ENCODE measurements at places on chromosomes 1 and 21.
A peak's percentile ranks its signal among the peaks of the same experiment; 100 is the strongest.

DNA sequence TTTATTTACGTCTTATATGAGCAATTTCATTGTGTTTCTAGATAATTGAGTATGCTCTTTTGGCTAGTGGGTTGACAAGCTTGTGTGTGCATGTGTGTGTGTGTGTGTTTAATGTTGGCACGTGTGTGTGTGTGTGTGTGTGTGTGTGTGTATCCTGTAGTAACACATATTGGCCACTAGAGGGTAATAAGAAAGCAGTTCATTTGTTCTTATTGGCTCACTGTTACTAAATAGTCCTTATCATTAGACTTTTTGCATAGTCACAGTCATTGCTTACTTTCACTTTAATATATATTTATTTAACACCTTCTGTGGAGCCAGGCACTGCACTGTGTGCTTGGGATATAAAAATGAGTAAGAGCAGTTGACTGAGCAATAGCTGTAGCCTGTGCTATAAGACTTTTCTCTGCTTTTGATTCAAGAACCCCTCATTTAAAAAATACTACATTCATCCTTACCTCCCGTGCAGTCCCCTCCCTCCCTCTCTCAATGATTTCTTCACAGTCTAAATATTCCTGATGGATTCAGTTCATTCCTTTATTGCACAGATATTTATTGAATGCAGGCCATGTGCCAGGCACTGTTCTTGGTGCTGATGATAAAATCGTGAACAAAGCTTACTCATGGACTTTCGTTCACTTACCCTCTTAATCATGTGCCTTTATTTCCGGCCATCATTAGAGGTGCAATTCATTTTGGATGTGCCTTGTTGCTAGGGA lies 96.7 kb downstream of the DYRK1A start:
- DNase-seq = no peak

DNA sequence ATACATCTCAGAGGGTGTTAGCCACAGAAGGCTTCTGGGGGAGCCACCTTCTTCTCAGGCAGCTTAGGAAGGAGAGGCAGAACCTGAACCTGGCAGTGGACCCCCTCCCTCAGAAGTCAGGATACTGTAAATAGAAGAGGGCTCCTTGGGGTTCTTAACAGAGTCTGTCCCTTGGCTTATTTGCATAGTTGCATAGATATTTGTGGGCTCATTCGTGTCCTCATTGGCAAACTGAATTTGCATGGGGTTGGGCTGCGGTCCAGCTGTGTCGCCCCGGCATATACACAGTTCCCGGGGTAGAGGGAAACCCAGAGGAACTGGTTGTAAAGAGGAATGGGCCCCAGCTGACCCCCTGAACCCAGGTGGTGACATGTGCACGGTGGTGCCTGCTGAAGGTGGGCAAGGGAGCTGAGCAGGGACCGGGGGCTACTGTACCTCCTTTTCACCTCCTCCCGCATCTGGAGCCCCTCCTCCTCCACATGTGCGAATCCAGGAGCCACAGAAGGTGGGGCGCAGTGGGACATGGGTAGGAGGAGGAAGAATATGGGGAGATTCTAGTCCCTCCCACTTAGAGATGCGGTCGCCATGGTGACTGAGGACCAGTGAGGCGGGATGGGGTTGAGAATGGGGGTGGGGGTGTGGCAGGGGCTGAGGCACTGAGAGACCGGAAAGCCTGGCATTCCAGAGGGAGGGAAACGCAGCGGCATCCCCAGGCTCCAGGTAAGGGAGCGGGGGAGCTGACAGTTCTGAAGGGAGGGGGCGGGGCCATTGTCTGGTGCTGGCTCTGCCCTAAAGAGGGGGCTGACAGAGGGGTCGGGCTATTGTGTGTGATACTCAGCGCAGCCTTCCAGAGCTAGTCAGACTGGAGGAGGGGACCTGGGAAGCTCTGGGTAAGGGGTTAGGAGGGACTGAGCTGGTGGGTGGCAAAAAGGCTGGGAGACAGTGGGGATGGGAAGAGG lies 3.7 kb upstream of the SEMA4A start:
- no peak for DNase-seq

- no peak for DNase-seq
Observed at GRCh38 chr1:89815611-89816010, 5.2 kb upstream of the LRRC8D start.

GRCh38 chr21:43361127-43361492 lies 65.8 kb downstream of the SIK1 start:
- no peak for DNase-seq

- DNase-seq = no peak
Observed at GRCh38 chr21:46011267-46011967, 29.8 kb downstream of the COL6A1 start.

GRCh38 chr21:41545500-41546359 lies 37.8 kb upstream of the TMPRSS2 start:
- DNase-seq = no peak

GRCh38 chr1:66927528-66927927 lies 2.7 kb downstream of the MIER1 start:
- DNase-seq = no peak

DNA sequence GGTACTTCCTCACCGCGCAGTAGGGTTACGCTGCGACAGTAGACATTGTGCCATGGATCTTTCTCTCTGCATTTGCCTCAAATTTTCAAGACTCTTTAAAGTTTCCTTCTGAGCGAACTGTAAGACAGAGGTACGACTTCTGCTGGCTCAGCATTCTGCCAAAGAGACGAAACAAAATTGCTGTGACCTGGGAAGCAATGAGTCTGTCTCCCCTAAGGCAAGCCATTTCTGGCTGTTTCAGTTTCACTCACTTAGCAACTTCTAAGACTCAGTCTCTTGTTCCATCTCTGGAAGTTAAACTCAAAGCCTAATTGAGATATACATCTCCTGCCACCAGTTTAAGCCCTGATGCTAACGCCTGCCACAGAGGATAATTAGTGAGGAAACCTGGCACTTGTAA lies 510.9 kb upstream of the DAB1 start:
- DNase-seq = no peak

DNA sequence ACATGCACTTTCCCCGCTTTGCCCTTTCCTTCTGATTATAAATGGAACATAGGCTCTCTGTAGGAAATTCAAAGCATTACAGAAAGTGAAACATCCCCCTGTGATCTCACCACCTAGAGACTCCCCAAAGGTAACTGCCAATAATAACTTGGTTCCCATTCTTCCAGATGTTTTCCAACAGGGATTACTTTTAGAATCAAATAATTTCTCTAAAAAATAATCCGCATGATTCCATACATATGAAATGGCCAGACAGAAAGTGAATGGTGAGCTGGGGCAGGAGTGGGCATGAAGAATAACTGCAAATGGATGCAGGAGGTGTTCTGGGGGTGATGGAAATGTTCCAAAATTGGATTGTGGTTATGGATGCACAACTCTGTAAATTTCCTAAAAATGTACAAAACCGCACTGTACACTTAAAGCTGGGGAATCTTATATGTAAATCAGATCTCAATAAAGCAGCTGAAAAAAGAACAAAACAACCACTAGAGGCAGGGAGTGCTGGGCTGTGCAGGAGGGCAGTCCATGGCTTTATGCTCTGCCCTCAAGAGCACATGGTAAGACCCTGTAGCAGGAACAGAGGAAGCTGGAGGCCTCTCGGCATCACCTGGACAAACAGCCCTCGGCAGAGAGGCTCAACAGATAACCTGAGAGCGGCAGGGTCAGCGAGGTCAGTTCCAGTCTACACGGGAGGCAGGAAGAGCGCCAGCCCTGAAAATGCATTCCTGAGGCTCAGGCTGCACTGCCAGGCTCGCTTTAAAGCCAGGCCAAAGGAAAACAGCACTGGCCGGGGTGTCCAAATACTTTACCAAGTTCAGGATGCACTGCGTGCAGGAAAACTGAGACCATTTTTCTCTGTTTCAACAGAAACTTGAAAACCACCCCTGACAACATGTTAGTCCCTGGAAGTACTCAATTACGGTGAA lies 39.7 kb downstream of the CAPZB start:
- no peak for DNase-seq

DNA sequence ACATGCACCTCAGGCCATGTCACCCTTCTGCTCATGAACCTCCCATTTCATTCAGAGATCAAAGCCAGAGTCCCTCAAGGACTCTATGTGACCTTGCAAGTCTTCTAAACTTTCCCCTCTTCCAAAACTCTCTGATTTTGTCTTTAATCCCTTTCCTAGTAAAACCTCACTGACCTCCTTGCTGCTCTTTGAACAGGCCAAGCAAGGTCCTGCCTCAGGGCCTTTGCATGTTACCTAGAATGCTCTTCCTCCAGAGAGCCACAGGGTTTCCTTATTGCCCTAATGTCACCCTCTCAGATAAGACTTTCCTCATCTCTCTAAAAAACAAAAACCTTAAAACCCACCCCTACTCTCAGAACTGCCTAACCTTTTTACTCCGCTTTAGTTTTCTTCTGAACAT lies 26.6 kb downstream of the IL23R start:
- no peak for DNase-seq

- DNase-seq = no peak
Observed at GRCh38 chr1:53390261-53390660, 62.4 kb upstream of the LRP8 start.

DNA sequence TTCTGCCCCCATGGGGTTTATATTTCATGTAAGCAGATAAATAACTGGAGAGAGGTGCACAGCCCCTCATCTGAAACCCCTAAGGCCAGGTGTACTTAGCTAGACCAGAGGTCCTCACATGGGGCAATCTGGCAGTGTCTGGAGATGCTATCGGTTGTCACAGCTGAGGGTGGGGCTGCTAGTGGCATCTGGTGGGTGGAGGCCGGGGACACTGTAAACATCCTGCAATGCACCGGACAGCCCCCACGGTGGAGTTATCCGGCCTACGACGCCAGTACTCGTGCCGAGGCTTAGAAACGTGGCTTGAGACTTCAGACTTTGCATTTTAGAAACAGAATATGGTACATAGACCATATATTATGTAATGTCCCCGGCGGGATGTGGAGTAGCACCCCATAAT lies 186.5 kb upstream of the VAMP3 start:
- DNase-seq = no peak

DNA sequence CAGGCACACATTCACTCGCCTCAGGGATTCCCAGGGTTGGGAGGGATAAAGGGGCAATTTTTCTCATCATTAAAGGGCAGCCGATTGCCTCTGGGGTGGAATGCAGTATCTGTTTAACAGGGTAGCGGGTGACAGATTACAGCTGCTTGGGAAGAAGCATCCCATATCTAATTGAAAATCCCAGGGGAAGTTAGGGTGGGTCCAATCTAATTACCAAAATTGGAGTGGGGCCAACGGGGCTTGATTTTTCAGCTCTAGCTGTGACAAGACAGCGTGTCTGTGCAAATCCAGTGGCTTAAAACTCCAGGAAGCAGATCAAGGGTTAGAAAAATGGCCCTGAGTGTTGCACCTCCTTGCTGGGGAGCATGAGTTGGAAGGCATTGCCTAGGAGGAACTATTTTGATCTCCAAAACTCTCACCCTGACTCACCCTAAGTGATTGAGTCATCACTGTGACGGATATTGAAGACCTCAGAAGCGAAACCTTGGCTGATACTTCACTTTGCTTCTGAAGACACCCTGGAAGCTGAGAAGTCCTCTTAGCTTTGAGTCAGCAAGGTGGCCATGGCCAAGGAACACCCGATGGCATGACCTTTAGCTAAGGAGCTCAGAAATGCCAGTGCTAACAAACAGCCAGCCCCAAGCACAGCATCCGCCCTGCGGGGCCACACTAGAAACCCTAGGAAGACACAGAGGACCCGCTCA lies 46.0 kb downstream of the GRHL3 start:
- DNase-seq = peak; percentile 42

- DNase-seq = no peak
Observed at GRCh38 chr1:180358649-180359048, 128.6 kb downstream of the LHX4 start.

DNA sequence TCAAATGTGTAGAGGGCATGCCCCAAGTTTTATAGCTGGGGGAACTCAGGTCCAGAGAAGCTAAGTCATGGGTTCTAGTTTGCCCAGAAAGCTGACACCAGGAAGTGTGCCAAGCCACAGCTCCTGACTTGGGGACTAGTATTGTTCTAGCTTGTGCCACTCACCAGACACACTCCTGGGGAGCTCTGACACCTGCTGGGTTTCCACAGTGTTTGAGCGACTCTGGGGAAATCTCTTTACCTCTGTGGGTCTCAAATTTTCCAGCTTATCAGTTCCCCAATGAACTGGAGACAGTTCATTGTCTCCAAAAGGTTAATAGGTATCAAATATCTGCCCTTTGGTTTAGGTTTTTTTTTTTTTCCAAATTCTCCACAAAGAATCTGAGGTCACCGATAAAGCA lies 4.2 kb downstream of the KISS1 start:
- DNase-seq = no peak

DNA sequence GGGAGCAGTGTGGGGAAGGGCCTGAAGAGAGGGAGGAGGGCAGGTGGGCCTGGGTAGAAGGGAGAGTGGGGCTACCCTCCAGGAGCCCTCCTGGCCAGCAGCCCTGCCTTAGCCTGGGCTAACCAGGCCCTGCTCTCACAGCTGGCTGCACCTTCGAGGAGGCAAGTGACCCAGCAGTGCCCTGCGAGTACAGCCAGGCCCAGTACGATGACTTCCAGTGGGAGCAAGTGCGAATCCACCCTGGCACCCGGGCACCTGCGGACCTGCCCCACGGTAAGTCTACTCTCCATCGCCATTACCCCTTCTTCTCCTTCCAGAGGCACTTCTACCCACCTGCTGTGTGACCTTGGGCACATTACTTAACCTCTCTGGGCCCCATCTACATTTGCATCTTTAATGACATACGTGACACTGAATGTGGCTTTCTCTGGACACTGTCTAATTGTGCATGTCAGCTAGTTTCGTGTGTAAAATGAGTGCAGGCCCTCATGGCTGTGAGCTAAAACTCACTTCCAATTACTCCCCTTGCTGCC lies 18.9 kb downstream of the PTPRU start:
- no peak for DNase-seq

DNA sequence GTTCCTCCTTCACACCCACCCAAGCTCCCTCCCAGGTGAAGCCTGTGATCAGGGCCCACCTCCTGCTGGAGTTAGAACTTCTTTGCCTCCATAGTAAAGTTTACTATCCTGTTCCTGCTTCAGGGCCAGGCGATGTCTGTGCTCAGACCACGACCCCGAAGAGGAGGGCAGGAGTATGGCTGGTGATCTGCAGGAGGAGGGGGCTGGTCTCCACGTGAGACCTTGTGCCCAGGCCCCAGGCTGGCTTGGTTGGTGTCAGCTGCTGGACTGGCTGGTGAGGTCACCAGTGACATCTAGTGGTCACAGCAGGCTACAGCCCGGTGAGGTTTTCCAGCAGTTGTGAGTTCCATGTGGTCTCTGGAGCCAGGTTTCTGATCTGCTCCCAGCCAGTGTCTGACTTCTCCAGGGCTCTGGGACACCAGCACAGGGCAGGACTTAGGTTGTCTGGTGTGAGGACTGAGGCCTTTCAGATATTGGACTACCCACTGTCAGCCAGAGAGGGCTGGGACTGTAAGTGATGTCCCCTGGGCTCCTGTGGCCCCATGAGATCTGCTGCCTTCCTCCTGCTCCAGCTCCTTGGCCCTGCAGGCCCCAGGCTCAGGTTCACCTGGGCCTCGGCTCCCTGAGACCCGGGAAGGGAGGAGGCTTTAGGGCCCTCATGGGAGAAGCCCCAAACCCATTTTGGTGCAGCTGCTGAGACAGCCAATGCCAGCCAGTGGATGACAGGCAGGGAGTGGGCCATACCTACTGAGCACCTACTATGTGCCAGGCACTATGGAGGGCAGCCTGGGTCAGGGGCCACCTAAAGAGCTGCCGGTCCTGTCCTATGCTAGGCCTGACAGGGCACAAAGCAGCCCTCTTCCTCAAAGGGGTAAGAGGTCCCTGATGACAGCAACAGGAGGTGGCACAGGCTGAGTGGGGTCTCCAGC lies 6.0 kb upstream of the UBL4B start:
- peak; percentile 54 for DNase-seq
